ENCODE measurements at places on chromosomes 2 and 18.
A peak's percentile ranks its signal among the peaks of the same experiment; 100 is the strongest.

- DNase-seq = no peak
Observed at GRCh38 chr2:202140522-202141252, 67.6 kb downstream of the KIAA2012 start.

DNA sequence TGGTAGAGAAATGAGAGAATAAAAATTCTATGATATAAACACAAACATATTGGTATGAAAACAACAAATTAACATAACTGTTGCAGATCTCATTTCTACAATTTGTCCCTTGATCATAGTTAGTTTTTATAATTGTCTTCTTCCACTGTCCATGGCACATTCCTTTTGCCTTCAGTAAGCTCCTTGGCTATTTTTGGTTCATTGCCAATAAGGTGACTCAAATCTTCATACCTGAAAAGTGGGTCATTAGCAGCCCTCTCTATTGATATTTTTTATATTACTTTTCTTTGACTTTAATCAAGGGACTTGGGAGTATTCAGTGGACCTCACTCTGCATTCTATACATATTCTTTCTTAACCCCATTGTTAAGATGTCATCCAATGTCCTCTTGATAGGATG, 552.9 kb downstream of the TDRD15 start:
- DNase-seq = no peak

- no peak for DNase-seq
Observed at GRCh38 chr18:10424585-10425307, 29.7 kb upstream of the APCDD1 start.

DNA sequence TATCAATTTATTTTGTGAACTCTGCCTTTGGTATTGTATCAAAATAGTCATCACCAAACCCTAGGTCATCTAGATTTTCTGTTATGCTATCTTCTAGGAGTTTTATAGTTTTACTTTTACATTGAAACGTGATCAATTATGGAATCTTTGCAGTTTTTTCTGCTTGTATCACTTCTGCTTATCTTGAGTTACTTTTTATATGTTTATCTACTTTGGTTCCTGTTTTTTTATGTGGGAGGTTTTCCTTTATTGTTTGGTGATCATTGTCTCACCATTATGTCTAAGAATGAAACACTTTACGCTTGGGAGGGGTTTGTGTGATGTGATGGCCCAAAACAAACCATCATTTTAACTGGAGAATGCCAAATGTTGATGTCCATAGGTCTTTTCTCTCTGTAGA, 261.2 kb downstream of the SPAG16 start:
- no peak for DNase-seq

DNA sequence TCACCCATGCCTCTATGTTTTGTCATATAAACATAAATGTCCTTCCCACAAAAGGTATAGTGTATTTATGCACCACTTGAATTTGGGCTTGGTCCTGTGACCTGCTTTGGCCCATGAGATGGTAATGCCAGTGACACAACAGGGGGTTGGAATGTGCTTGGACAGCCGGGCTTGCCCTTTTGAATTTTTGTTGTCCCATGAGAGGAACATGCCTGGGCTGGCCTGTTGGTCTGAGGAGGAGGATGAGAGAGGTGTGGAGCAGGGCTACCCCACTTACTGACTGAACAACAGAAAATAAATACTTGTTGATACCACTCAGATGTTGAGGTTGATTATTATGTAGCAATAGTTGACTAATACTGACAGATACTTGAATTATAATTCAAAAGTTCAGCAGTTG, 63.2 kb upstream of the TCF4 start:
- no peak for DNase-seq

DNA sequence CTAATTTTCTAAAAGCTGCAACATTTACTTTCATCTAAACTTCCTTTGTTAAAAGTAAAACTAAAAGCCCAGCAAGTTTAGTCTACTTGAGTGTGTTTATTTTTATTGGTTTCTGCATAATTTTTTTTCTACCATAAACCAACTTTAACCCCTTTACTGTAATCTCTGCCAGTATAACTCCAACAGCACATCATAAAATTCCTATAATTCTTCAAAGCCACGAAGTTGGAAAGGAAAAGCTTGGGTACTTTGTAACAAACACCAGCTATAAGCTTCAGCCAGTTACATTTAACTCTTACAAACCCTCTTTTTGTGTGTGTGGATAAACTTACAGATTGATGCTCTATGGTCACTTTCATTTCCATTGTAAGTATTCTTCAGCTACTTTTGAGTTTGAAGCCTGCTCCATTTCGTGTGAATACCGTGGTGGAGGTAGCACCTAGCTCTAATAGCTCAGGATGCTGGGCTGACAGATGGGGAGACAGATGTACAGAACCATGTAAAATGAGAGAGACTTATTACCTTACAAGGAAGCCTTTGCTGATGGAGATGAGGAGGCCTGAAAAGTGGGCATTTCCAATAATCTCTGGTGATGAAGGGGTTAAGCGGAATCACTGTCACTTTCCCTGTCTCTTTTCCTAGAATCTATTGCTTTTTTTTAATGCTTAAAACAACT, 42.5 kb downstream of the ZEB2 start:
- no peak for DNase-seq

DNA sequence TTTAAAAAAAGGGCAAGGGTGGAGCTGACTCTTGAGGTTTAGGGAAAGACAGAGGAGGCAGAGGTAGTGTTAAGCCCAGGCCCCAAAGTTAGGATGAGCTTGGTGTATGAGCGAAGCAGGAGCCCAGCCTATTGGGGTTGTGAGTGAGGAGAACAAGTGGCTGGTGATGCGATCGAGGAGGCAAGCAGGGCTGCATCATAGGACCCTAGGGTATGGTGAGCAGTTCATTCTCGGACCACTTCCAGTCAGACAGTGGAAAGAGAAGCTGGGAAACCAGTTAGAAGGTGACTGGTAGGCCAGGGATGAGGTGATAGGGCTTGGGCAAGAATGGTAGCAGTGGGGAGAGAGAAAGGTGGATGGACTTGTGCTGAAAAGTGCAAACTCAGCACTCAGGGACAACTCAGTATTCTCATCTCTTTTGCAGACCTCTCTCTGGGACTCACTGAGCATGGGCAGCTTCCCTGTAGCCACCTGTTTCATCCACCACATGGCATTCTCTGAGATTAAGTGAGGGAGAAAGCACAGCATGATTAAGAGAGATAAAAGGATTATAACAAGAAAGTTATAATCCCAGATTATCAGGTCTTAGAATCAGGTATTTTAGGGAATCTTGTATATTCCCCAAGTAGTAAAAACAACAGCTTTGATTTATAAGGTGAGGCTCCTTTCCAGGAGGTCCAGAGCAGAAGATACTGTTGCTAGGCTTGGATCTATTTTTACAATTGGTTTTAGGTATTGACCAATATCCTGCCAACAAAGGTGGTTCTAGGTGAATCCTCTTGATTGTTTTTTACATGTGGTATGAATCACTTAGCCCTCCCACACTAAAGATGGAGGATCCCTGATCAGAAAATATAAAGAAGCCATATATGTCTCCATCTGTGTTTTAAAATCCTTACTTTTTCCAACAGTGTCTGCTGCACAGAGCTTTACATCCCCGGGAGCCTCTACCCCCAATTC, 38.3 kb downstream of the XRCC5 start:
- DNase-seq = no peak

DNA sequence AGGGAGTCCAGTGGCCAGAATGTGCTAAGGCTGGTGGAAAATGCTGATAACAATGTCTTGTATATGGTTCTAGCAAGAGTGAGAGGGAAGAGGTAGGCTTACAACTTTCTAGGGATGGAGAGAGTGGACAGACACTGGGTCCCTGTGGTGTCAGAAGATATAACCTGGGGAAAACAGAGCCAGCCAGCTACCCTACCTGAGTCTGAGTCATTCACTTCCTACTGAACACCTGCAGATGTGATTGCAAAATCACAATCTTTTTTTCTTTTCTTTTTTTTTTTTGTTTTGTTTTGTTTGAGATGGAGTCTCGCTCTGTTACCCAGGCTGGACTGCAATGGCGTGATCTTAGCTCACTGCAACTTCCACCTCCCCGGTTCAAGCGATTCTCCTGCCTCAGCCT, 7.3 kb downstream of the TET3 start:
- DNase-seq = no peak

- DNase-seq = no peak
Observed at GRCh38 chr2:32229635-32230034, 35.1 kb downstream of the NLRC4 start.

DNA sequence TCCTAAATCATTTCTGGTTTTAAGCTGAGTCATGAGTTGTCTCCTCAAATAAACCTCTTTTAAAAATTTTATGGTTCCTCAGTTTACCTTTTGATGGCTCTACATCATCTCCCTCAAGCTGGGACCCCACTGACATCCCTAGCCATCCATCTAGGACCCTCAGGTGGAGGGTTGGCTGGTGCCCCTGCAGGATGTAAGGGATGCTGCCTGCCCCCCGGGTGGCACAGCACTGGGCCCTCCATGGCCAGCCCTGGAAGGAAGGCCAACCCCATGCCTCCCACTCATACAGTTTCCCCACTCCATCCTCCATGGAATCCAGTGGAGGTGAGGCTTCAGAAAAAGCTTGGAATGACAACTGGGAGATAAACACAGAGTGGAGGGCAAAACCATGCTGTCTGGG, 17.2 kb upstream of the GPC1 start:
- no peak for DNase-seq

DNA sequence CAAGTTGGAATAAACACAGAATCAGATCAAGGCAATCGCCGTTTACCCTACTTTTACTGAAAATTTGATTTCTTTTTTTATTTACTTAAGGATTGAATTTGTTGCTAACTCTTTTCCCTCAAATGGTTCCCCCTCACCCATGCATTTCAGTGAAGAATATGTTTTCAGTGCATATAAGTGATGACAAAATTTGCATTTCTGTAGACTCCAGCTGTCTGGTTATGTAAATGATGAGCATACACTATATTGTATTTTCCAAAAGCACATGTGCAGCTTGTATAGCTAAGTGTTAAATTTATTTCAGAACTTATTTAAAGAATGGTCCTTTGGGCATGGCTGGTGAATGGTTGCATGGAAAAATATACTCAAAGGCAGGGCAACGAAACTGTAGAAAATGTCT, 437.7 kb downstream of the PTPRM start:
- DNase-seq = no peak

GRCh38 chr18:46425511-46425910, 231.5 kb downstream of the LOXHD1 start:
- no peak for DNase-seq

- no peak for DNase-seq
Observed at GRCh38 chr2:191686729-191687128, 8.8 kb downstream of the NABP1 start.

GRCh38 chr2:230472621-230473018, 56.6 kb downstream of the SP100 start:
- DNase-seq = no peak

- no peak for DNase-seq
Observed at GRCh38 chr18:74378179-74378682, 62.6 kb downstream of the C18orf63 start.

DNA sequence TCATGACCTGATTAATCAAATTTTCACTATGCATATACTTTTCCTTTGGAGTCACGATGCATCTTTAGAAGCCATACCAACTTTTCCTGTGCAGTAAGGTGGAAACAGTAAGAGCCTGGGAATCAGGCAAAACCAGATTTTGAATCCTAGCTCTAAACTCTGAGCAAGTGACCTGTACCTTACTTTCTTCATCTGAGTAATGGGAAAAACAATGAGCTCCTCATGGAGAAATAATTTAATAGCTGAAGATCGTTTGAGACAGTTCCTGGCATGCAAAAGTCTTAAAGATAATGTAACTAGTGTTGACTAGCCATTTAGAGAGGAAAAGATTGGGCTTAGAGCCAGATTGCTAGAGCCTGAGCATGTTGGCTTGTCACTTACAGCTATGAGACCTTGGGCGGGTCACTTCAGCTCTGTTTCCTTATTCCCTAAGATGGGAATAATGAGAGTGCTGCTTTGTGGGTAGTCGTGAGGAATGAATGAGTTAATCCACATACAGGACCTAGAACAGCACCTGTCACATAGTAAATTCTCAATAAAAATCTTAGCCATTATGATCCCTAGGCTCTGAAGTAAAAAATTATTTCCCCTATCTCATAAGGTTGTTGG, 17.7 kb upstream of the CCNYL1 start:
- no peak for DNase-seq

DNA sequence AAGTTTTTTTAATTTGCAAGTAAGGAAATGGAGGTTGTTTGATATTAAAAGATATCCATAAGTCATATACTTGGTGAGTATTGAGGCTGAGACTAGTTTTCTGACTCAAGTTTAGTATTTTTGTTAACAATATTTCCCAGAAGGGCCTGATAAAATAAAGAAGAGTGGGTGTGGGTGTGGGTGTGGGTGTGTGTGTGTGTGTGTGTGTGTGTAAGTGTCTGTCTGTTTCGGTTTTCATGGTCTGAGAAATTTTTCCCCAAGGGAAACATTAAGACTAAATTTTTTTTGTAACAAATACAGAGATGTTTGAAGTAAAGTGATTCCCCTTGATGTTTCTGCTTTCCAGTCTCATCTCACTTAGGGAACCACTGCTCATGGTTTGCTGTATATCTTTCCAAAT, 36.5 kb downstream of the PPM1B start:
- DNase-seq = no peak

GRCh38 chr2:160664603-160665140, 171.1 kb upstream of the RBMS1 start:
- DNase-seq = no peak

DNA sequence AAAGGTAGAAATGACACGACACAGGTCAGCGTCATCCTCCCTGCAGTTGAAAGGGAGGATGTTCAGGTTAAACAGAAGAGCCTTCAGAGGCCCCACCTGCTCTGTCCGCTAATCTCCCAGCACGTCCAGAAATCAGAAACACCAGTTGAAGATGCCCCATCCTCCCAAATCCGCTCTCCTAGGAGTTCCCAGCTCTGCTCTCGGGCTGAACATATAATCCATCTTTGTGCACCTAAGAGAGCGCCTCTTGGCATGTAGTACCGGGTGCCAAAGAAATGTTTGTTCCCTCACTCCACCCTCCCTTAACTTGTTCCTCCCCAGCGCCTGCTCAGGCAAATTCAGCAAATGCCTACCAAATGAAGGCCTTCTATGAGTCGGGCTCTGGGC, 145.2 kb upstream of the SMAD2 start:
- no peak for DNase-seq

DNA sequence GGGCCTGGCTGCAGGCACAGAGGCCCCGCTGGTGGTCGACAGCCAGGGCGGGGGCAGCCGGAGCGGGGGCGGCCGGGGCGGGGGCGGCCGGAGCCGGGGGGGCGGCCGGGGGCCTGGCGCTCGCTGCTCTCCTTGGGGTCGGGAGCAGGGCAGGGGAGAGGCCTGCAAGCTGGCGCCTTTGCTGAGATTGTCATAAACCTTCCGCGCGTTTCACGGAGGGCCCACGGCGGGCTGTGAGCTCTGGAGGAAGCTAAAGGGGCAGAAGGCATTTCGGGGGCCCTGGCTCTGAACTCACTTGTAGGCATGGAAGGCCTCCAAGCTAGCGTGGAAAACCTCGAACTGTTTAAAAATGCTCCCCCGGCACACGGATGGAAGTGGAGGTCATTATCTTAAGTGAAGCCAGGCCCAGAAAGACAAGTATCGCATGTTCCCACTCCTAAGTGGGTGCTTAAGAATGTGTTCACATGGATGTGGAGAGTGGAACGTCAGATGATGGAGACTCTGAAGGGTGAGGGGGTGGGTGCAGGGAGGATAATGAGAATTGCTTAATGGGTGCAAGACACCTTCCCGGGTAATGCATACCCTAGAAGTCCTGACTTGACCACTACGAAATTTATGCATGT, 629 bp downstream of the PRELID3A start:
- peak; percentile 33 for DNase-seq
